ENCODE measurements at places on chromosomes 4 and X.

DNA sequence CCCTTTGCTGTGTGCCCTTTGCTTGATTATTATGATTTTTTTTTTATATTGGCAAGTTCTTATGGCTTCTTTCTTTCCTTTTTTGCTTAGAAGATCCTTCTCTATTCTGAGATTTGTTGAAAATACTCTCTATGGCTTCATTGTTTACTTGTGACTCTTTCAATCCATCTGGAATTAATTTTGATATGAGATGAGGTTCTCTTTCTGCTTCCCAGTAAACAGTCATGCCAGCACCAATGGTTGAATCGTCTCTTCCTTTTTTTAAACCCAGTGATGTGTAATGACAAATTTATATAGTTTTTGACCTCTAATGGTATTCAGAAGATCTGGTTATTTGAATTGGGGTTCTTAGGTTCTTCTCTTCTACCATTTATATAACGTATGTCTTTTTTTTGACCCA lies 121.8 kb downstream of the ARHGAP10 start:
- DNase-seq: no peak

DNA sequence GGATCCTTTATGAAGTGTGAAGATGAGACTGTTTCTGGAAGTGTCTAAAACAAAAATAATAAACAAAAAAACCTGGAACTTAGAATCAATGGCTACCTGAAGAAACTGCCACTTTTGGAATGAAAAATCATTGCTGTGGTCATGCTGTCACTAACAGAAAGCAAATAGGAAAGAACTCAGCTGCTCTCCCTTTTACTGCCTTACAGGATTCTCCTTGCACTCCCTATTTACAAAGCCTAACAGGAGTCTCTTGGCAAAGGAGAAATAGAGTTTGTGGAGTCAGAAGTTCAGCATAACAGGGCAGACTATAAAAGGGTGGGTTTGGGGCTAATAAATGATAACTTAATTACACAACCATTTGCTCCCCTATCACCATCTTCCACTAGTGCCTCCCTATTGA lies 19.0 kb upstream of the GK2 start:
- no peak for DNase-seq

DNA sequence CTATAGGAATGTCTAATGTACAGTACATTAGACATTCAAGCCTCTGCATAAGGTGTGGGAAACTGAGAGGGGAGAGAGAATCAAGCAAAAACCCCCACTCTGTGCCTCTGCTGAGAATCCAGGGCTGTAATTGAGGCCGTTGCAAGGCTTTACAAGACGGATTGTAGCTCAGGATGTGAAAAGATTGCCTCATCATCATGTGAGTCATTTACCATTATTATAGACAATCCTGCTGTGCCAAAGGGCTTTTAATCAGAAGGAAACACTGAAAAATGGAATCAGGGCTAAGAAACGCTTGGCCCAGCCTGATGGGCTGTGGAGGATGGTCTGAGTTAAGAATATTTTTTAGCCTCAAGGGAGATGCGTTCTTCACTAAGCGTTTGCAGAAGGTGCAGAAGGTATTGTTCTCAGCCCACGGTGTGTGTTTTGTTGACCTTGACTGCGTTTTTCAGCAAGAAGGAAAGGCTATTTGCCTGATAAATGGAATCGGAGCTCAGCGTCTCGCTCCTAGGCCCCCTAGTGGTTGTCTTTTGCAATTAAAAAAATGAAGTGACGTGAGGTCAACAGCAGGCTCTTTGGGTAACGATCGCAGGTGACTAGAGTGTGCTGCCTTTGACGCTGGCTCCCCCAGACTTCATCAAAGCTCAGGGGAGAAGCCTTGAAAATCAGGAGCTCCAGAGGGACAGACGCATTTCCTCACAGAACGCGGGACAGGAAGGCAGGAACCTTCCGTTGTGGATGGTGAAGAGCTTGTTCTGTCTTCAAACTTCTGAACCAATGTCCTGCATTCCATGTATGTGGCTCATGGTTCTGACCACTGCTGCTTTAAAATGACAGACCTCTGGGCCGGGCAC lies 18.1 kb upstream of the CHRNA9 start:
- peak; percentile 70 for DNase-seq

GRCh38 chr4:88104902-88105610 lies 53.4 kb downstream of the ABCG2 start:
- no peak for DNase-seq

DNA sequence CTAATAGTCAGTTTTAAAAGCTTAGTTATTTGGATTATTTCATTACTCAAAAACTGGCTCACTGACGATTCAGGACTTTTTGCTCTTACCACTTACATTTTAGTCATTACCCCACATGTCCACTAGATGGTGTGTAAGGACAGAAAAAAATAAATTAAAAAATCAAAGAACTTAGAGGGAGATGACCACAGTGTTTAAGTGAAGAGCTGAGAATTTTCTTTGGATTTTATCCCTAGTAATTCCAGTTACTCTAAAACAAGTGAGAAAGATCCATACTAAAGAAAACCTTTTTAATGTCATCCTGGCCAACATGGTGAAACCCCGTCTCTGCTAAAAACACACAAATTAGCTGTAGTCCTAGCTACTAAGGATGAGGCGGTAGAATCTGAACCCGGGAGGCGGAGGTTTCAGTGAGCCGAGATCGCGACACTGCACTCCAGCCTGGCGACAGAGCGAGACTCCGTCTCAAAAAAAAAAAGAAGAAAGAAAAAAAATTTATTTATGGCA lies 26.4 kb upstream of the TMPRSS11B start:
- DNase-seq: no peak

GRCh38 chr4:113602646-113603228 lies 158.8 kb downstream of the CAMK2D start:
- DNase-seq: no peak

DNA sequence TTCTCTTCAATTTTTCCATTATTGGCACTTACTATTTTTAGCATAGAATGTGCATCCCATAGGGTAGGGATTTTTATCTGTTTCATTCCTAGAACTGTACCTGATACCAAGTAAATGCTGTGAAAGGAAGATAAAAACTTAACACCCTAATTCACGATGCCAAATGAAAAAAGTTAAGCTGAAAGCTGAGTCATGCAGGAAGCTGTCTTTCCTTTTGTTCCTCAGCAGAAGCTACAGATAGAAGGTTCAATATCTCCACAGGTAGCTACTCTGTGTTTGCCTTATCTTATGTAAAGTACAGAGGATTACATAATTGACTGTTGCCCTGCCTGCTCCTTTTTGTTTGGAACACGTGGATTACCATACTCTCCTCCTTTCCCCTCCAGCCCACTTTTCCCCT lies 77.0 kb downstream of the LRP2BP start:
- no peak for DNase-seq

GRCh38 chr4:110515676-110516075 lies 39.7 kb downstream of the ENPEP start:
- DNase-seq: no peak

- no peak for DNase-seq
Observed at GRCh38 chrX:71908387-71908786, 2.3 kb upstream of the NHSL2 start.

DNA sequence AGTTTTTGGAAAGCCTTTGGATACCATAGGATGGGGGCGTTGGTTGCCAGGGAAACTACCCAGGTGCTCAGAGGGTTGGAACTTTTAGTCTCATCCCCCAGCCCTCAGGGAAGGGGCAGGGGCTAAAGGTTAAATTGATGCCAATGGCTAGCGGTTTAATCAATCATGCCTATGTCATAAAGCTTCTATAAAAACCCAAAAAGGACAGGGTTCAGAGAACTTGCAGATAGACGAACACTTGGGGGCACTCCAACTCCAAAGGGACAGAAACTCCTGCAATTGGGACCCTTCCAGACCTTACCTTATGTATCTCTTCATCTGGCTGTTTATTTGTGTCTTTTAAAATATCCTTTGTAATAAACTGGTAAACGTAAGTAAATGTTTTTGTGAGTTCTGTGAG lies 30.0 kb upstream of the GPR173 start:
- no peak for DNase-seq

GRCh38 chr4:6697131-6697530 lies 3.5 kb downstream of the S100P start:
- DNase-seq: no peak

- no peak for DNase-seq
Observed at GRCh38 chrX:63330681-63331080, 20.5 kb downstream of the SPIN4 start.

GRCh38 chr4:53697016-53697685 lies 105.9 kb upstream of the LNX1 start:
- DNase-seq: no peak

DNA sequence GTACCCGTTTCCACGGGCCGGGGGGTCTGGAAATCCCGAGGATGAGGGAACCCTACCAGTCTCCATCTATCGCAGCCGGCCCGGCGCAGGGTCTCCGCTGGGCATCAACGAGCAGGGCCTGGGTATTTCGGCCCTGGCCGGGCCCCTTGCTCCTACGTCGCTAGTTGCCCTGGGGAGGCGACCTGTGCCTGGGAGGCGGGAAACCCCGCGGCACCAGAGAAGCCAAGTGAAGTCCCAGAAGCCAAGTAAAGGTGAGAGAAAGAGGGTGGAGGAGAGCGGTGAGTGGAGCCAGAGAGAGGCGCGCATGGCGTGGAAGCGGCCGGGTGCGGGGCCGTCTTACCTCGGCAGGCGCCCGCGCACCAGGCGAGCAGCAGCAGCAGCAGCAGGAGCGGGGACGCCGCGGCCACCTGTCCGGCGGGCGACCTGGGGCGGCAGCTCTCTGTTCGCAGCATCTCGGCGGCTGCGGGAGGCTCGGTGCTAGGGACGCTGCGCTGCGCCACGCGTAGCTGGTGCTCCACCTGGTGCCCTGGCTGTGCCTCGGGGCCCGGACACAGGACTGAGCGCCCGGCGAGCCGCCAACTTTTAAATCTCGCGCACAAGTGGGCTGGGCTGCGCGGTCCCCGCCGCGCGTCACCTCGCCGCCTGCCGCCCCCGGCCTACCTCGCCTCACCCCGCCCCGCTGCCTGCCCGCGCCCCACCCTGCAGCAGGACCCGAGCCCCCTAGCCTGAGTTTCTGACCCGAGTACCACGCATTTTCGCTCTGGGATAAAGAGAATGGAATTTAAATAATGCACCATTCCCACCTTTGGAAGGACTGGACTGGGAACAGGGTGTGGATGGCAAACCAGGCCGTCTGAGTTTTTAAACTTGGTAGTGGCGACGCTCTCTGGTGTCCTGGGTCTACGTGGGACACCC lies at the start of gene NMU:
NMU (minus strand) TSS at position 558 of the 915 bp plus-strand sequence; CDS start at position 452, 106 bp downstream.
- peak; percentile 3 for DNase-seq
